ENCODE measurements at places on chromosomes 13 and 19.
A peak's percentile ranks its signal among the peaks of the same experiment; 100 is the strongest.

- DNase-seq: no peak
Measured at GRCh38 chr19:45640849-45641273, 1.7 kb upstream of the EML2 start.

DNA sequence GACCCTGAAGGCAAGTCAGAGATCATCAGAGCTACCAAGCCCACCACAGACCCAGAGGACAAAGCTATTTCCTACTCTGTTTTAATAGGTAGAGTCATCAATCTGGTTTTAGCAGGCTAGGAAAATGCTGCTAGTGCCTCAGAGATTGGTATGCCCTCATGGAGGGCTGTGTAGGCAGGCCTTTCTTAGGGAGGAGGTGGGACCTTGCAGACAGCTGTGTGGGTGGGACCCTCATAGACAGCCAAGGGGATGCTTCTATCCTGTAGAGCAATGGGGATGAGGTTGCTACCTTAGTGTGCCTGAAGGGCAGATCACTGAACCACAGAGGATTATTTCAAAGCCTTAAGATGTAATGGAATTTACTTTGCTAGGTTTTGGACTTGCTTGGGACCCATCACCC is 534.9 kb upstream of the KLF12 start:
- no peak for DNase-seq

DNA sequence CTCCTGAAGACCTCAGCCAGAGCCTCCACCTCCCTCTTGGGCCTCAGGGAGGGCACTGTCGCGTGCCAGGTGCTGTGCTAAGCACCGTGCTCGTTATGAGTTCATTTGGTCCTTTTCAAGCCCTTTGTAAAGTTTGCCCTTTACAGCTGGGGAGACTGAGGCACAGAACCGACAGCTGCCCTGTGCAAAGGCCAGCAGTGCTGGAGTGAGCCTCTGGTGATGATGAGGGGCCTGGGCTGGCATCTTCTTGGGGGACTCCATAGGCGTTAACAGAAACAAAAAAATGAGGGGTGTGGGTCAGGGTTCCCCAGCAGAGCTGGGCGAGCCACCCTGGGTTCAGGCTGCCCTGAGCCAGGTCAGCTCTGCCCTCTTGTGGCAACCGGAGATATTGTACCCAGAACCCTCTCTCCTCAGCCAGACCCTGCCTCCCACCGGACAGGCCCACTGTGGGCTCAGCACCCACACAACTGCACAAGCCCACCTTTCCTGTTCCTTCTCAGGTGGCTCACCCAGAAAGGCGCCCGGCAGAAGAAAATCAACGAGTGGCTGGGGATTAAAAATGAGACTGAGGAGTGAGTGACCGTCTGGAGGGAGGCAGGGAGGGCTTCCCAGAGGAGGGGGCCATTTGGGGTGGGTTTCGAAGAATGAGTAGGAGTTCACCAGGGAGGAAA is 5.5 kb upstream of the IFI30 start:
- peak; percentile 79 for DNase-seq

- no peak for DNase-seq
Measured at GRCh38 chr19:28213470-28214082, 999.4 kb downstream of the UQCRFS1 start.

DNA sequence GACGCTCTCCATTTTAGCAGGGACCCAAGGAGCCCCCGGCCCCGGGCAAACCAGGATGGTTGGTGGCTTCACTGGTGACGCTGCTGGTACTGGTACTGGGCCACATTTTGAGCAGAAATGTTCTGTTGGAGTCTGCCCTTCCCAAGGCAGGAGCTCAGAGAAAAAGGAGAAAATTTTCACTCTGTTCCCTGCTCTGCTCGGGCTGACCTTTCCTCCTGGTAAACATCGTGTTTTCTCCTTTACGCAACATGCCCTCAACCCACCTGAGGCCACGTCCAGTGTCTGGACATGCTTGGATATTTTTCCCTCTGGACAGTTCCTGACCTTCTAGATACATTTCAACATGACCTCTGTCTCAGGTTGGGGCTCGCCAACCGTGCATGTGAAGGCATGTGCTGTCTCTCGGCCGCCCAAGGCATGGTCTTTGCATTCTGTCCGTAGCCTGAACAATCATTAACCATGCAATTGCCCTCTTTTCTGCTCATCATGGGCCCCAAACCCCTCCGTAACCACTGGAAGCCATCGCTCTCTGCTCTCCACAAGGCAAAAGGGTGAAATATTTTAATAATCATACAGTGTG is 115.2 kb upstream of the PEG3 start:
- no peak for DNase-seq

DNA sequence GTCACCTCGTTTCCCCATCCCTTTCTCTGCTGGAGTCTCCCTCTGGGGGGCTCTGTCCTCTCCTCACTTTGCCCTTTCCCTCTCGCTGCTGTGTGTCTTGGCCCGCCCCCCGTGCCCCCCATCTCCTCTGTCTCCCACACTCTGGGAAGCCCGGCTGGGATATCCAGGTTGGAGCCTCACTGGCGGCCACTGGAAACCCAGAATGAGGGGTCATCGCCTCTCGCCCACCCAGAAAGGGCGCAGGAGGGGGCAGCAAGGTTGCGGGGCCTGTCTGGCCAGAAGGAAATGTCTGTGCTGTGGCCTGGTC is 15.6 kb downstream of the CCDC97 start:
- no peak for DNase-seq

- DNase-seq: peak; percentile 31
Measured at GRCh38 chr19:51097166-51097738, 11.0 kb downstream of the CTU1 start.

GRCh38 chr13:27928353-27928804 is 8.6 kb downstream of the PDX1 start:
- no peak for DNase-seq

GRCh38 chr13:35480346-35480745 is 3.9 kb upstream of the MAB21L1 start:
- no peak for DNase-seq

- DNase-seq: peak; percentile 37
Measured at GRCh38 chr13:40665126-40666044, 1.1 kb downstream of the FOXO1 start.

Measured in CD14-positive monocyte (primary cell).